Activated CD4-positive, CD25-positive, alpha-beta regulatory T cell treated with anti-CD3 and anti-CD28 coated beads, Interleukin-2, amount 50 U/mL, for 24 hours (primary cell): ENCODE measurements at places on chromosomes 5 and 9.

DNA sequence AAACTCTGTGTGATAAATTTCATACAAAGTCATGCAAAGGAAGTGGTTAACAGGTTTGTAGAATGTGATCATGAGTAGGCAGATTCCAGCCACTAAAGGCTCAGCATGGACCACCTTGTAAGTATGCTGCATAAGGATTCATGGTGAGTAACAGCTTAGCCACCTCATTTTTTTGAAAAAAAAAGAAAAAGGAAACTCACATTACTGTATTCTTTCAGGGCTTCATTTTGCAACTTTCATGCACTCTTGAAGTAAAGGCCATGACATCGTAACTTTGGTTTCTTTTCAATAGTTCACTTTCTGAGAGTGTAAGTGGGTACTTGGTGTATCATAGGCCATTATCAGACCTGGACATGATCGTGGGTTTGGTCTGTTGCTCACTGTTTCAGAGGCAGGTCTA, 175.1 kb downstream of the PCSK1 start:
- ATAC-seq = peak; percentile 55

- ATAC-seq = no peak
Observed at GRCh38 chr9:2630158-2630557, 8.6 kb downstream of the VLDLR start.

DNA sequence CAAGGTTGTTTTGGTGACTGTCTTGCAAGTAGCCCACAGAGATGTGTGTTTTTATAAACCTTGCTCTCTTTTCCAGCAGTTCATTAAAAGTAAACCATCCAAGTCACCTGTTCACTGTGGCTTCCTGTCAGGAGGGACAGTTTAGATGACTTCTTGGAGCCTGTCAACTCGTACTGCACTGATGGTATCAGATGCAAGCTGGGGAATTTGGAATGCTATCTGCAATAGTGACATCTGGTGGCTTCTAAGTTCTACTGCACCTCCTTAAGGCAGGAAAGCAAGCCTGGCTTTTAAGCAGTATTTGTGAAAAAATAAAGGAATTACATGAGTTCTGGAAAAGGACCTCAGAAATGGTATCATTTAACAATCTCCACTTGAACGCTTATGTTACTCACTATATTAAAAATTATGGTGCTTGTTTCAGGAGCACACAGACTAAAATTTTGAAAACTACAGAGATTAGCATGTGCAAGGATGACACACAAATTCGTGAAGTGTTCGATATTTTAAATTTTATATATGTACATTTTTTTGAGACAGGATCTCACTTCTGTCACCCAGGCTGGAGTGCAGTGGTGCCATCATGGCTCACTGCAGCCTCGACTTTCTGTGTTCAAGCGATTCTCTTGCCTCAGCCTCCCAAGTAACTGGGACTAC, 164.0 kb downstream of the TTC39B start:
- ATAC-seq = no peak

DNA sequence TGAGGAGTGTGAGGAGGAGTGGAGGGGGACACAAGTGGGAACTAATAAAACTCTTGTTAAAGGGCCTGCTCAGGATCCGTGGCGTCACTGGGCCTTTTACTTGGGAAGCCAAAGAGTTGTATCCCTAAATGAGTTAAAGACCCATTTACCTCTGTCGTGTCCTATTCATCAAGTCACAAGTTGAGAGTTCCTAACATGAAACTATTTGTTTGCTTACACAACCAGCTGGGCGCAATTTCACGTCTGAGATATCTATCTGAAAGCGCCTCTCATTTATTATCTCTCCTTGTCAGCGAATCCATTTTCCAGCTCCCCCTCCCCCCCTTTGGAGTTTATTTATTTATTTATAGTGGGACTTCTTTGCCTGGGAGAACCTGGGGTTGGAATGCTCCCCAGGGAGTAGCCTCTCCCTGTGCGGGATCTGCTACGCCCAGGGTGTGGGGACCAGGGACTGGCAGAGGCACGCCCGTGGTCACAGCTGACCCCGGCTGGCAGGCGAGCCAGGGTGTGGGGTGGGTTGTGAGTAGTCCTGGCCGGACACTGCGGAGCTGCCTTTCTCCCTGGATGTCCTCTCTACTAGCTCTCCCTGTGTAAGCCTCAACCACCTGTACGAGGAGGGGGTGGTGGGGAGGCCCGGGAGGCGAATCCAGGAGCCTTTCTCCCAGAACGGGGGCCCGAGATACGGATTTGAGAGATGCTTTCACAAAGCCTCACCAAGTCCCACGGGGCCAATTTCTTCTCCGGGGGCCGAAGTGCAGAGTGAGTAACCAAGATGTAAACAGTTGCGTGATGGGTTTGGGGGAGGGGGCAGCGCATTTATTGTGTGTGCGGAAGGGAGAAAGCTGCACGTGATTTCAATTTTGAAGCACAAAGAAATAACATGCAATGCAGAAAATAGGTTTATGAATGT, 15.3 kb downstream of the NR2F1 start:
- ATAC-seq = no peak

GRCh38 chr5:111699324-111699723, 57.7 kb downstream of the NREP start:
- no peak for ATAC-seq

- ATAC-seq = no peak
Observed at GRCh38 chr5:168899673-168900072, 320.5 kb upstream of the PANK3 start.

DNA sequence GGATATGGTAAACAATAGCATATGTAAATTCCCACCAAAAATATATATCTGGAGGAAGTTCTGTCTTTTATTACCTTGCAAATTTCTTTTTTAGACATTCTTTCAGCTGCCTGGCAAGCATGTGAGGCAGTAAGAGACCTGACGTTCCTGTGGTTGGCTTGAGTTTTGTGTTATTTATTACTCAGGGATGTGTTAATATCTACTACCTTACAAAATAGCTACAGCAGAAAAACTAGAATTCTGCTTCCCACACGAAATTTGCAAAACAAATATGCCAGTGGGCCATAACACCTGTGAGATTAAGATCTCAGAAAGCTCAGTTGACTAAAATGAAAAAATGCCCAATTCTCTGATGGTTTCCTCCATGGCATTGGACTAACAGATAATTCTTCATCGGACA, 274.2 kb downstream of the TMEM167A start:
- ATAC-seq = no peak

DNA sequence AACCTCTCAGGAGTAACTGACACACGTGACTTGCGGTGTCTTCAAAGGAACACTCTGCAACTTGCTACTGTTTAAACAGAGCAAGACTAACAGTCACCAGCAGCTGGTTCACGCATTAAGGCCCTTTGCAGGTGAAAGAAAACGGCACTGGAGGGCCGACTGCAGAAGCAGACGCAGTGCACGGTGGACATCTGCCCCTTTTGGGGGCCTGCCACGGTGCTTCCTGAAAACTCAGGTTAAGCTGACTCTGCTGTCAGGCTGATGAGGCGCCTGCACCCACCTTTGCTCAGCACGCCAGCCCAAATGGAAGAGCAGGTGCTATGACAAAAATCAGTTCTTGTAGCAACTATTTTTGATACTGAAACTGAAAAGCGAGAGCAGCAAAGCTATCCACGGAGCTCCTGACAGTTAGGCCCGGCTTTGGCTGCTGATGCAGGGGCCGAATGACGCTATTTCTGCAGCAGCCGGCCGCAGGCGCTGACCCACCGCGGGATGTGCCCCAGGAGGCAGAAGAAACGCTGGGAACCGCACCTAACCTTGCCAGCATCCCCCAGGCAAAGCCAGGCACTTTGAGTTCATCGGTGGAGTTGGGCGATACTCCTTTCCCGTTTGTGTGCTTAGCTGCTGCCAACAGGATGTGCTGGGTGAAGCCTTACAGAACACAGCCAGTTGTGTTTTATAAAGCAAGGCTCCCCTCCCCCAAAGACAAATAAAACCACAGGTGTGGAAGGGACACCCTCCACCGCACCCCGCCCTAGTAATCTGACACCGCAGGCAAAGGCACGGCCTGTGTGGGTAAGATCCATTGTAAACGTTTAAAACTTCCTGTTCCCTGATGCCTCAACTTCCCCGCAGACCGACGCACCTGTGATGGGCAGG, 21.1 kb upstream of the TERT start:
- ATAC-seq = peak; percentile 61

DNA sequence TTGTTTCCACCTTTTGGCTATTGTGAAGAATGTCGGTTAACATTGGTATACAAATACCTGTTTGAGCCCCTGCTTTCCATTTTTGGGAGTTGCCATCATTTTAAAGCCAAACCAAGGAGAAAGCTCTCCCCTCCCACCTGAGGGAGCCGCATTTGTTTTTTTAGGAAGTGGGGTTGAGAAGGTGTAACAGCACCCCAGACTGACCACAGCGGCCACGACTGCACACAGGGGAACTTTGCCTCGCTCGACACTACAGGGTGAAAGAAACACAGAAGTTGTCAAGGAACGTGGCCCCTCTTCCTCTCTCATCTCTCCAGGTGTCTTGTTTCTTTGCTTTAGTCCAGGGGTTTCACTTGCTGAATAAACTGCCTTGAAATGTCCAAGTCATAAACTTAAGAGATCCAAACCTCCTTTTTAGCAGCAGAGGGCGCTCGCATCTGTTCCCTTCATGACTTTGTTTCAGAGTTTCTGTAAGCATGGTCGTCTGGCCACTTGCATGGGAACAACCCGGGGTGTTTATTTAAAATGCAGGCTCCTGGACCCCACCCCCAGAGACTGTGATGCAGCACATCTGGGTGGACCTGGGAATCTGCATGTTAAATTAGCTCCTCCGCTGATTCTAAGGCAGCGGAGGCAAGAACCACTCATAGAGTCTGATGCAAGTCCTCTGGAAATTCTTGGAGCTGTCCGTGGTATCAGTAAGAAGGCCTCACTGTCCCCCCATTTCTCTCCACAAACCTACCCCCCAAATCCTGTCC, 2.1 kb upstream of the TTLL11 start:
- no peak for ATAC-seq

- no peak for ATAC-seq
Observed at GRCh38 chr5:44787731-44788130, 21.0 kb upstream of the MRPS30 start.

DNA sequence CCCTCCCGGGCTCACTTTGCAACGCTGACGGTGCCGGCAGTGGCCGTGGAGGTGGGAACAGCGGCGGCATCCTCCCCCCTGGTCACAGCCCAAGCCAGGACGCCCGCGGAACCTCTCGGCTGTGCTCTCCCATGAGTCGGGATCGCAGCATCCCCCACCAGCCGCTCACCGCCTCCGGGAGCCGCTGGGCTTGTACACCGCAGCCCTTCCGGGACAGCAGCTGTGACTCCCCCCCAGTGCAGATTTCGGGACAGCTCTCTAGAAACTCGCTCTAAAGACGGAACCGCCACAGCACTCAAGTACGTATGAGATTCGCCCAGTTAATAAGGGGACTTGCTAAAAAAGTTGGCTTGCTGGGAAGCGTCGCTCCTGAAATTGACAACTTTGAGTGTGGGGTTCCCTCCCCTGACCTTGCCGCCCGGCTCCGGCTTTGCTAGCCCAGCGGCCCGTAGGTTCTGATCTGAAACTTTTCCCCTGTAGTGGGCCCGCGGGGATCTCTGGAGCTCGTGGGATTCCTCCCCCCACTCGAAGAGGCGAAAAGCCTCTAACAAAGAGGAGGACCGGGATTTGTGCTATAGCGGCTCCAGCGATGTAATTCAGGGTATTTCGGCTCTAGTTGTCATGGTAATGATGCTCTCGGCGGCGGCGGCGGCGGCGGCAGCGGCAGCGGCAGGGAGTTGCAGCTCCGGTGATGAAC, 572 bp downstream of the NR4A3 start:
- ATAC-seq = no peak

DNA sequence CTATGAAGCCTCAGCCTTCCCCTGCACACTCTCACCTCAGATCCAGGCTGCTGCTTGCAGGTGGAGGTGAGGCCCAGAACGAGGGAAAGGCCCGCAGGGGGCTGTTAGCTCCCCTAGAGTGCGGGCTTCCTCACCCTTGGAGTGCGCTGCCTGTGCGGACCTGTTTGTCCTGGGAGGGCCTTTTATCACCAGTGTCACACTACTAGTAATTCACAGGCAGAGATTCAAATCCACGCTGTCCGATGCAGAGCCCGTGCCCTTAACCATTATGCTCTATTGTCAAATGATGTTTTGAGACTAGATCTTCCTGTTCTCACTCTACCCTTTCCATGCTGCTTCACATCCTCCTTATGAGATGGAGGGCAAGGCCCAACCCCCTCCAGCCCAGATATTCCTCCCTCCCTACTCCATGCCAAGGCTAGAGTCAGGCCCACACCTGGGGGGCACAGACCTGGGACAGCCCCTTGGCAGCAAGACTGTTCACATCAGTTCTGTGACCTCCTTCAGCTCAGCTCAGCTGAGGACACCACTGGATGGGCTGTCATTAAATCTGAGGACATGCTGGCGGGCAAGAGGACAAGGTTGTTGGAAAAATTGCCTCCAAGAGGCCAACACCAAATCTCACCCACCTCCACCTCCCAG, 112.8 kb upstream of the SPOCK1 start:
- ATAC-seq = no peak

- ATAC-seq = no peak
Observed at GRCh38 chr9:12595400-12595799, 97.8 kb upstream of the TYRP1 start.

DNA sequence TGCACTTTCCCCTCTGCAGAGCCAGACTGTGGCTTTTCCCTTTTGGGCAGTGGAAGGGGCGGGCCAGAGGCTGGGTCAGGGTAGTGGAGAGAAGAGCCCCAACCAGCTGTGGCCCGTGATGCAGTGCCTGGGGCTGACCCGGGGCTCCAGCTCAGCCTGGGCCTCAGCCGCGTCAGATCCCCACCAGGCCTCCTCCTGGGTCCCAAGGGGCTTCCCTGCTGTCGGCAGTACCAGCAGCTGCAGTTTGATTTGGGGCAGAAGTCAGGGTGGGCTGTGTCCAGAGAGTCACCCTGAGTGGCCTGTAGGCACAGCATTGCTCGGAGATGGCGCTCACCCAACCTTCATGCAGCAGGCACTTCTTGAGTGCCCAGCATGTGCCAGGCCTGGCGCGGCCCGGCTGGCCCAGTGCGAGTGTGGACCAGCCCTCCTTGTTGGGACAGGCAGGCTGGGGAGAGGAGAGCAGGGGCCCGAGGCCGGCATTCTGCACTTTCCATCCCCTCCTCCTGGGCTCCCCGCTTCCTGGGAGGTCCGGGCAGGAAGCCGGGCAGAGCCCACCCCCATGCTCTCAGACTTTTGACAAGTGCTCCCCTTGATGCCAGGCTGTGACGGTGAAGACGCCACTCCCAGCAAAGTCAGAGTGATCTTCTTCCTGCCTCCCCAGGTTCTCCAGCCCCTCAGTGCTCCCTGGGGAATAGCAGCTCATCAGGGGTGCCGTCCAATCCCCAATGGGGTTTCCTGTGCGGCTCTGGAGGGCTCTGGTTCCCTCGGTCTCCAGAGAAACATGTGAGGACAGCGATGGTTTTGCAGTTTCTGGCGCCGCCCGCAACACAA, 88.3 kb upstream of the COL5A1 start:
- ATAC-seq = no peak

- ATAC-seq = no peak
Observed at GRCh38 chr5:1311439-1312055, 16.7 kb upstream of the TERT start.

GRCh38 chr9:124264823-124265233, 7.1 kb downstream of the NEK6 start:
- no peak for ATAC-seq
